ENCODE measurements at places on chromosomes 5 and 9.
A peak's percentile ranks its signal among the peaks of the same experiment; 100 is the strongest.

GRCh38 chr5:42606464-42606869, 150.2 kb upstream of the CCDC152 start:
- no peak for DNase-seq

- no peak for DNase-seq
Measured at GRCh38 chr5:949815-950560, 57.3 kb downstream of the TRIP13 start.

- peak; percentile 74 for DNase-seq
Measured at GRCh38 chr9:113682297-113682771, 193.8 kb upstream of the ZNF618 start.

- no peak for DNase-seq
Measured at GRCh38 chr9:91880378-91880972, 69.6 kb downstream of the ROR2 start.

DNA sequence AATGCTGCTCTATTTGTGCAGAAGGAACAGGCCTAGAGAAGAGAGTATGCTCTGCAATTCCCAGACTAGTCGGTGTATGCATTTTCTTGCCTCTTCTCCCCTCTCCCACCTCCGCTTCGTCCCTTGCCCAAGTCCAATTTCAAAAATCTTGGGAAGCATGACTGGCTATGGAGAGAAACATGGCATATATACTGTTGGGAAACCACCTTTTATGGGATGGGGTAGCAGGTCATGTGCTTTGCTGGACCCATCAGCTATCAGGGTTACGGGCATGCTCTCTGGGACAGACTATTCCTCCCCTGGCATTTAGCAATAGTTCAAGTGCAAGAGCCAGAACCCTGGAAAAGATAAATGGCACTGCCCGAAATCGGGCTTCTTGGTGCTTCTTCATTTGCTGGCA, 12.0 kb downstream of the ISL1 start:
- no peak for DNase-seq

GRCh38 chr9:21558079-21558478, 76.0 kb upstream of the IFNE start:
- no peak for DNase-seq

- peak; percentile 61 for DNase-seq
Measured at GRCh38 chr9:121640076-121640475, 11.4 kb upstream of the DAB2IP start.

GRCh38 chr5:50302815-50303490, 138.1 kb downstream of the EMB start:
- no peak for DNase-seq

GRCh38 chr9:63859475-63860215, 1425.4 kb downstream of the FOXD4L5 start:
- no peak for DNase-seq

DNA sequence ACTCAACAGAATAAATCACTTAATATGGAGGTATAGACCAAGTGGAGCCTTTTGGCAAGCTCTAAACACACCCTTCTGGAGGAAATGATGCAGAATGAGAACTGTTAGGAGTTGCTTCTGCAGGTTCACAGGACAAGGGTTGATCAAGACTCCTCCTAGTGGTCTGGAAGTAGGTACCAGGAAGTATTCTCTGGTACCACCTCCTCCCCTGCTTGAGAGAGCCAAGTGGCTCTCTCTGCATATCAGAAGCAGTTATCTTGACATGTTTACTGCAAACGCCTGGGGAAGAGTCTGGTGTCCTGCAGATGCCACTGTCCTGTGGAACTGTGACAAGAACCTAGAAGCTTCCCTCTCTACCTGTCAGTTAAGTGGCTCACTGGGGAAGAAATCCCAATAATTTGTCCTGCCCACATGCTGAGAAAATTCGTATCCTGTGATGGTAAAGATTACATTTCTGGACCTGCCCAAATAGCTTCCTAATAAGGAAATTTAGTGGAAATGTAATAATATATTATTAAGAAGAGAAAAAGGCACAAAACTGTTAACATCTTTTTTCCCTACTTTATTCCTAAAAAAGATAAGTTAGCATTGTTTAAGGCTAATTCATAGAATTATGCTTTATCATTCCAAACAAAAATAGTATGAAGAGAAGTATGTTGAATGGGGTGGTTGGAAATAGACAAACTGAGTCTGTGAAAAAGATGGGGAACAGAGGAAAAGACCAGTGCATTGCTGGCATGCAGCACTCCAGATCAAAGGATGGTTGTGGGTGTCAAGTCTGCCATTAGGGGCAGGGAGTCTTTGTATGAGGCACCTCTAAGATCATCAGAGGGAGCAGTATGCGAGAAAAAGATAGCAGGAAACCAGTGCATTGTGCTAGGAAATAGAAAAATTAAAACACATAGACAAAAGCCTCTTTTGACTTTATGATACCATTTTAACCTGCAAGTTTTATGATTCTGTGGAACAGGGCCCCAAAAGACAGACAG, 118.8 kb downstream of the CDC42SE2 start:
- DNase-seq: peak; percentile 82

DNA sequence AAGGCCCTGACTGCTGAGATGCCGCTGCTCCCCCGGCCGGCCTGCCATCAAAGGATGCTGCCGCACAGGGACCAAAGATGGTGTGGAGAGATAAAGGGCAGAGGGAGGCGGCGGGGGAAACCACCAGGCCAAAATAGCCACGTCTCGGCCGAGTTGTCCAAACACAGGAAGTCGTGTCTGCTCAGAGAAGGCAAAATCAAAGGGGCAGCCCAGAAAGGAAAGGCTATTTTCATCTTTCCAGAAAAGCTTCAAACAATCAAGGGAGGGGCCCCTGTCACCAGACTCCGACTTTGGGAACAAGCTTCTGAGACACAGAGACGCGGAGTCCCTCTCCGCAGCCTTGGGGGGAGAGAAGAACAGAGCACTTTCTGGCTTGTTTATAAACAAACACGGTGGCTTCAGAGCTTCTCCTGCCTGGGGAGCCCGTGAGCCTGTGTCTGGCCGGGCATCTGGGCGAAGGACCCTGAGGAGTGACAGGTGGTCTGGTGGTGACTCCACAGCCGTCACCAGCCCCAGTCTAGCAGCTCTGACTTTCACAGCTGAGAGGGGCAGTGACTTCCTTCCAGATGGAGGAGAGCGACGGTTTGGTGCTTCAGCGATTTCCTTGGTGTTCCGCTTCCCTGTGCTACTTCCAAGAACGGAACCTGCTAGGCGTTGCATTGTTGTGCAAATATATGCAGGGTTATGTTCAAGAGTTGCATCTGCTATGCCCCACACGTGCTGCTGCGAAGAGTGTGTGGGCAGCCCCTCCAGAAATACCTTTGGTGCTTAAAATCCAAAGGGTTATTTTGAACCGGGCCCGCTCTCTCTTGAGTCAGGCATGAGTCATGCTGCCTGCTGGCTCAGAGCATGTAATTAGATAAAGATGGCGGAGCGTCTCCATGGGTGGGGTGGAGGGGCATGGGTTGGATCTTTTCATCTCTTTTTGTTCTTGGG, 24.0 kb downstream of the ADAMTSL2 start:
- peak; percentile 58 for DNase-seq

DNA sequence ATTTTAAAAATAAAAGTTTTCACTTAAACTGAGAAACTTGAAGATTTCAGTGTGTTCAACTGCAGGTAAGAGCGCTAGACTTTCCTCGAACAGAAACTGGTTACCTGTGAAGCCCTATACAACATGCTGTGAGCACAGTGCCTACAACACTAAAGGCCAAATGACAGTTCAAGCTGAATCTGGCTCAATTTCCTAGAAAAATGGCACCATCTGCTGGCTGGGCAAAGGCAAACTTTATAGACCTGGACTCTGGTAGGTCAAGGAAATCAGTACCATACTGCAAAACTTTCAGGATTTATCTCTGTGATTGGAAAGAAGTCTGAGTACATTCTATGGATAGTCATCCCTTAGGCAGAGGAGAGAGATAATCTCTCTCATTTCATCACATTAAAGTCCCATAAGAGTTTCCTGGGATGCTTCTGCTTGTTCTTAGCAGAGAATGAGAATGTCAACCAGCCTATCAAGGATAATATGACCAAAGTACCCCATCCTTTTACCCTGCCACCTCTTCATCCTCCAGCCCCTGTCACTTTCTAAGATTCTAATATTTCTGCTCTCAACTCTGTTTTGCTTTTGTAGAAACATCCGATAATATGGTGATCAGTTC, 31.8 kb upstream of the FOXB2 start:
- peak; percentile 61 for DNase-seq

DNA sequence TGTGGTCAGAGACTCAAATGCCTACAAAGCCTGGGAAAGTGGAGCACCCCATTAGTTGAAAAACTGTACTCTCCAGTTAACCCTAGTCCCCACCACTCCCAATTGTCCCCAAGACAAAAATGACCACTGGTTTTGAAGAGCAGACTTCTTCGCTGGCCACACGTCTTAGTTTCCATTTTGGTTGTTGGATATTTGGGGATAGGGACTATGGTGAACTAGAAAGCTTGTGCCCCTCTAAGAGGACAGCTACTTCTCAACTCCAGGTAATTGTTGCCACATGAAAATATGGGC, 109.4 kb upstream of the SPRY4 start:
- DNase-seq: no peak

GRCh38 chr9:104798209-104798995, 34.5 kb downstream of the NIPSNAP3B start:
- no peak for DNase-seq

DNA sequence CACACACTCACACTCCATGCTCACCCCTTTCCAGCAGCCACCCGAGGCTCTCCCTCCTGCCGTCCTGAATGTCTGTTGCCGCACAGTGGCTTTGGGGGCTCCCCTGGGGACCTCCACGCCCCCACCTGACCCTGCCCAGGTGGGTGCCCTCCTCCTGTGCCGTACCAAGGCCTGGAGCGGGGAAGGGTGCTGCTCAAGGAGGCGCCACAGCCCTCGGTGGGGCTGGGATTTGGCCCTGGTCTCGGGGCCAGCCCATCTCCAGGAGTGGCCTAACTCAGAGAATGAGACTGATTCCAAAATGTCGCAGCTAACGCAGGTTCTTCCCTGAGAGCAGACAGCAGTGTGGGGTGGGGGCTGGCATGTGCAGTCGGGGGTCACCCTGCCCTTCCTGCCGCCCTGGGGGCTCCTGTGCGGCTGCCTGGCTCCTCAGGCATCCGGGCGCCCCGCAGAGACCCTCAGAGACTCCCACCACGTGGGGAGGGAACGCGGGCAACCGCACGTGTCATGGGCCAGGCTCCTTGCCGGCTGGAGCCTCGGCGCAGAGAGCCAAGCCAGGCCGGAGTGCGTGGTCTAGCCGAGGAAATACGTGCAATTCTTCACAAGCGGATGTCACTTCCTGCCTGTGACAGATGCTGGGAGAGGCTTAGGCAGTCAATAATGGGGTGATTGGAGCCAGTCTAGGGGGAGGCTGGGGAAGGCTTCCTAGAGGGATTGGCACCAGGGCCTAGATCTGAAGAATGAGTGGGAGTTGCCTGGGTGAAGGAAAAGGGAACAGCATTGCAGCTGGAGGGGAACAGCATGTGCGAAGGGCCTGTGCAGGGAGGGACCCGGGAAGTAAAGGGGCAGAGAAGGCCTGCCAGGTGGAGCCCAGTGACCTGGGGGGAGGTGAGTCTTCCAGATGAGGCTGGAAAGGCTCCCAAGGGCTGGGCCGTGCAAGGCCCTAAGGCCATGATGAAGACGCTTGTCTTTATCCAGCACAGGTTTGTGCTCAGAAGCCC, 44.1 kb downstream of the C9orf50 start:
- no peak for DNase-seq

- DNase-seq: no peak
Measured at GRCh38 chr5:180170106-180170809, 38.8 kb downstream of the RASGEF1C start.

- DNase-seq: peak; percentile 77
Measured at GRCh38 chr5:128213340-128213739, 129.8 kb downstream of the SLC12A2 start.

GRCh38 chr9:100134731-100135130, 35.7 kb downstream of the INVS start:
- no peak for DNase-seq

All from NB4 (cell line).